NCI-H2107 (cell line): ENCODE measurements at places on chromosomes 12 and 14.

- DNase-seq: peak; percentile 10
Measured at GRCh38 chr12:94186278-94187241, 38.2 kb downstream of the PLXNC1 start.

DNA sequence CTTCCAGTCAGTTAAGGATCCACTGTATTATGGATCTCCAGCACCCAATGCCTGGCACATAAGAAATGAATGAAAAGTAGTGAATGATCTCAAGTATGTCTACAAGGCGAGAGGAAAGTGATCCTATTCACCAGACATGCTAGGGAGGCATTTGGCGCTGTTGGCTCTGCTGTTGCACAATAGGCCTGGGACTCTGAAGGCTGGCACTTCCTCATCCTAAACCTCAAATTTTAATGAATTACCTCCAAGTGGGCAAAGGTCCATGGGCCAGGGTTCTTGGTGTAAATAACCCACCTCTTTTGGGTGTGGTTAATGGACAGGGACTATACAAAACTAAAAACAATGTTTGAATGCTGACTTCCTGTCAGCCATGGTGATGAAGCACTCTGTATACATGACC lies 173.4 kb upstream of the PZP start:
- no peak for DNase-seq

DNA sequence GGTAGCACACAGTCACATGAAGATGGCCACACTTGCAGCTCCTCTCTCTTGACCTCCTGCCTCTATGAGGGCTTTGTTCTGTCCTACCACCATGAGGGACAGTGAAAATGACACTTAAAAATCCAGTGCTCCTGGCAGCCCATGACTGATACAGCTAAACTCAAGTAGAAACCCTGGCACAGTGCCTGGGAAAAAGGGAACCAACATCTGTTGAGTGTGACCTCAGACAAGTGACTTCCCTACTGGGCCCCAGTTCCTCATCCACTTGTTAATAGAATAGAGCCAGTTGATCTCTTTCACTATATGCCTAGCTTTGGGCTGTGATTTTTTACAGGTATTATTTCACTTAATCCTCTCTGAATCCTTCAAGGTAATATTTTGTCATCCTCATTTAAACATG lies 4.8 kb downstream of the GUCY2C start:
- peak; percentile 27 for DNase-seq

DNA sequence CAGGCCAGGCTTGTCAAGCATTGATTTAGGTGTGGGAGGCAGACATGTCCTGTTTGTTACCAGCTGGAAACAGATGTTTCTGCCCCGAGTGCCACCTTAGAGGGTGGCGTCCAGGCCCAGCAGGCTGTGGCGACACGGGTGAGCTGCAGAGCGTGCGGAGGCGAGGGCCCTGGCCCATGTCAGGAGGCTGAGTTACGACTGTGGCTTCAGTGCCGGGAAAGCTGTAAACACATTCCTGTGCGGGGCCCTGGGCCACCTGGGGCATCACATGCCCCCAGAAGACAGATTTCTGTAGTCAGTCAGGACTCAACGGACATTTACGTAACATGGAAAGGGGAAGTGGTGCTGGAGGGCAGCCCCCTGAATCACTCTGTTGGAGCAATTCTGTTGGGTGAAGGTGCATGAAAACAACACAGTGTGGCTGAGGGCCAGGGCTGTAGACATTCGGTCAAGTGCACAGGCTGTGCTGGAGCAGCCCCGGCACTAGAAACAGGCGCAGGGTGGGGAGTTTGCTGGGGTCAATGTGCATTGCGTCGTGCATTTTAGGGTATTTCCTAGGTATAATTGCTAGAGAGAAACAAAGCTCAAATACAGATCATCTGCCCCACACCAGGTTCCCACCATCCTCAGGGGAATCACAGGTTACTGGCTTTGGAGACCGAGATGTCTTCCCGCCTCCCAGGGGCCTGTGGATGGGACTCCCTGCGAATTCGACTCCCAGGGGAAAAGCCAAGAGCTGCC lies 291.8 kb downstream of the TMEM121 start:
- DNase-seq: no peak

GRCh38 chr12:68245180-68246021 lies 8.0 kb downstream of the IL22 start:
- no peak for DNase-seq

DNA sequence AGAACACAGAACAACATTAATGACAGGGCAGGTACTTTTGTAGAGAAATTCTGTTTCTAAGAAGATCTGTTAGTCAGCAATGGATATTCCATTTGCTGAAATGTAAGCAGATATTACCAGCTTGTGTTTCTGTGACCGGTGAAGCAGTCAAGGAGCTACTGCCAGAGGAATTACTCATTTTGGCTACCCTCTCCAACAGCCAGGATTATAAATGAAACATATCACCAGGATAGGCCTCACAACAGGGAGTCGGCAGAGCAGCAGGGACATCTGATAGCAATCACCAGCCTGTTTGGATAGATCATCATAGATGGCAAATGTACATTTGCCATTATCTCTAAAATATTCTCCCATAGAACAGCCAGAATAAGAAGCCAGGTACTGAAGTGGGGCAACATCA lies 440.7 kb downstream of the KCNH5 start:
- DNase-seq: no peak

DNA sequence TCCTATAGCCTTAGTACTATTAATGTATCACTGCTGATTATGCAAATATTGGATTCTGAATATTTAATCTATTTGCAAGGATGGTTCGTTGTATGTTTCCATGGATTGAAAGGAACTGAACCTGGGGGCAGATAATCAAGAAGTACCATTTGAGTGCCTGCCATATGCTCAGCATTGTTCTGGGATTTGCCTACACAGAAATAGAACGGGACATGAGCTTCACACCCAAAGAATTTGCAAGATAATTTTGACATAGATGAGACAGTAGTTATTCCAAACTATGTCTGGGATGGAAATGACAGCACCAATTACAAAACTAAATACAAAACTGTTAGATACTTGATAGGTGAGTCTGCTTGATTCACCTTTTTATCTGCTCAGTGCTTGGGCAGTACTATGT lies 132.7 kb upstream of the NPAS3 start:
- DNase-seq: no peak

- no peak for DNase-seq
Measured at GRCh38 chr14:69050240-69051184, 71.4 kb upstream of the ACTN1 start.
